Posterior vena cava (tissue), 2 donors: ENCODE measurements at places on chromosomes 1 and 21. TPM values are rescaled to one million over a fixed set of nuclear protein-coding genes. Genes with fewer than 3 reads are reported as not detected.
A peak's percentile ranks its signal among the peaks of the same experiment; 100 is the strongest.

- DNase-seq, result no peak
Observed at GRCh38 chr1:94501935-94502334, 39.6 kb downstream of the F3 start.

DNA sequence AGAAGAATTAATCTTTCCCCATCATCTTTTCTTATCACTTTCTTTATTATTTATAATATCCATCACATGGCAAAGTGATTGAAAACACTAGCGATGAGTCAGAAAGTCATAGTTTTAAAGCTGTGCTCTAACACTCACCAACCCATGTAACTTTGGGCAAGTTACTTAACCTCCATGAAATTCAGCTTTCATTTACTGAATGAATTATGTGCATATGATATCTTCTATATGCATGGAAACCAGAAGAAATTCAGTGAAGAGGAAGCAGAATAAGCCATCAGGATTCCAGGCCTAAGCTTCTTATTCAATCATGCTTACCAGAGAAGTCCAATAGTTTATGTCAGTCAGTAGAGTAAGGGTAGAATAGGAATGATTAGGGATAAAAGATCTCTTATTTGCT lies 300.1 kb downstream of the AGBL4 start:
- DNase-seq, result no peak

- no peak for DNase-seq
Observed at GRCh38 chr1:27130798-27131197, 24.1 kb downstream of the SLC9A1 start.

OR2AK2 gene
- not detected for total RNA-seq

GRHL3 gene
- 0.19 TPM for total RNA-seq

DNA sequence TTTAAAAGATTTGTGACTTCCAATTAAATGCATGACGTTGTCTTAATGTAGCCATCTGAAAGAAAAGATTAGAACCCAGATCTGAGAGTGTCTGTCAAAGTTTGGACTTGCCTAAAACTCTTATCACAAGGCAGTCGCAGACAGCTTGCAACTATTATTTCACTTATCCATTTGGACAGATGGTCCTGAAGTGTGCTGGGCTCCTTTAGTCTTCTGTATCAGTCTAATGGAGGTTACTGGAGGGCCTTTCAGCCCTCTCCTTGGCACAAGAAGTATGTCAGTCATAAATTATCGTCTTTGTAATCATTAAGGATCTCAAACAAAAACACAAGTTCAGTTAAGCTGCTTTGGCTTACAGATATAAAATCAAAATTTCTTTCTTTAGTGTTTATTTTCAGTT lies 15.5 kb downstream of the PROX1 start:
- DNase-seq, result no peak

GRCh38 chr1:184118046-184118445 lies 66.5 kb downstream of the TSEN15 start:
- DNase-seq, result no peak

OR2G6 gene
- total RNA-seq, result not detected

- DNase-seq, result no peak
Observed at GRCh38 chr21:22981819-22982218, 1983.6 kb downstream of the NCAM2 start.

DIO1 gene
- not detected for total RNA-seq

- no peak for DNase-seq
Observed at GRCh38 chr1:21510885-21511578, 1.8 kb downstream of the ALPL start.

DNA sequence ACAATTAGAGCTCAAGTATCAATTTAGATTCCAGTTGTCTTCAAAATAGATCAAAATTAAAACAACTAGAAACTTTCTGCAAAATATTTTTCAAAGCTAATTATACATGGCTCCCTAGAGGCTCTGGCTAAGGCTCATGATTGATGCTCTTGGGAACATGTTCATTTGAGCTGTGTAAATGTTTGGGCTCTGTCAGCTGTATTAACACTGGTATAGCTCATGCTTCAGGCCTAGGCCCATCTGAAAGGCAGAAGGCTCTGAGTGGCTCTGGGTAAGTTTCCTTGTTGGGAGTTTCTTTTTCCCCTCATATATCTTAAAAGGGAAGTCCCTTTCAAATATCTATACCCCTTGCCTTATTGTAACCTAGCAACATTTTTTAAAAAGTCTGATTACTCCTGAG lies 81.3 kb downstream of the UROD start:
- DNase-seq, result no peak

DNA sequence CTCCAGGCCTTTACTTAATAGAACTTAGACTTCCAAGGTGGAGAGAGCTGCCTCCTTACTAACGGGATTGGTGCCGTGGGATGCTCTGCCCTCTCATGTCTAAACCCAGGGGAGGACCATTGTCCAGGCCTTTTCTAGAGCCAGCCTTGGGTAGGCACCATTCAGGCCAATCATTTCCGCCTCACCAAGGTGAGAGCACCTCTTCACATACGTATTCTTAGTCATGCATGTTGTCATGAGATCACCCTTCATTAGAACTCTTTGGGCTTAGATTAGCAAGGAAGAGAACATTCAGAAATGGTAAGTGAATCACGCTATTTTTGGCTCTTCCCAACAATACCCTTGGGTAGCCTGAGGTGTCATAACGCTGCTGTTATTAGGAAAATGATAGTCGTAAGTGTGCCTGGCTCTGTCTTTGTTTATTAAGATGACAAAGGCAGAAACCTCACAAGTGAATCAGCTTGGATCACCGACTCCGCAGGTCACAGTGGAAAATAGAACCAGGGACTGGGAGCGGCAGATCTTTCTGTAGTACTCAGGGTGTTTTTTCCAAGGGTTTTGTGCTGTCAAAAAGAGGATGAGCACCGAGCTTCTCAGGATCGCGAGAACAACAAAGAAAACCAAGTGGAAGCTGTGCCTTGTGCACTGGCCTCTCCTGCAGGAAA lies 55.0 kb downstream of the HUNK start:
- no peak for DNase-seq

DNA sequence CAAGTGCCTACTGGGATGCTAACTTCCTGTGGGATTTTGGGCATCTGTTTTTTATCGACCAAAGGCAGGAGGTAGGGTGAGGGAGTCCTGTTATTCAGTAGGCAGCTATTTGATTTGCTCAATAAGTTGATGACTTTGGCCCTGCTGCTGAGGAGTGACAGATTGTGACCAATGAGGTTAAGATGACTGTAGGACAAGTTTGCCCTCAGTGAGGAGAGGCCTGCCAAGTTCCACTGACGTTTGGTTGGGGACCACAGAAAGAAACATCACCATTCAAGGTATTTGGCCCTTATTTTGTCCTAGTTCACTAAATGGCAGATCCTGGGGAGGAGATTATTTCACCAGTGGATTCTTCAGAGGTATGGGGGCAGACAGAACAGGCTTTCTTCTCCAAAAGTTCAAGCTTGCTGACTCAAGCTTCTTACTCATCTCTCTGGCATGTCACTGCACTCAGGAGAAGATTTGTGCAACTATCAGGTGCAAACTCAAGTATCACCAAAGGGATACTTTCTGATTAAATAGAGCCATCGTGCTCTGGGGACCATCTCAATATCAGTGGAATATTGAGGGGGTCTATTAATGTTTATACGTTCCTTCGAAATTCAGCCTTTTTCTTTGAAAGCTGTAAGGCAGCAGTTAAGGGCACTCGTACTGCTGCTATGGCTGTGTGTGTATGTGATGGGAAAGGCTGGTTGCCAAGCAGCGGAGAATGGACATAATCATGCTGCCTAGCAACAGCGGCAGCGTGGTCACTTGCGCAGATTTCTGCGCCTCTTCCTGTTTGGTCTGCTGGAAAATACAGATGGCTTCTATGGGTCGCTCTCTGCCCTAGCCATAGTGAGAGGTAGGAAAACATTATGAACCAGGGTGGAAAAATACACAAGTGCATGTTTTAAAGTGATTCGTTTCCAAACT lies 78.7 kb downstream of the PBX1 start:
- no peak for DNase-seq

DNA sequence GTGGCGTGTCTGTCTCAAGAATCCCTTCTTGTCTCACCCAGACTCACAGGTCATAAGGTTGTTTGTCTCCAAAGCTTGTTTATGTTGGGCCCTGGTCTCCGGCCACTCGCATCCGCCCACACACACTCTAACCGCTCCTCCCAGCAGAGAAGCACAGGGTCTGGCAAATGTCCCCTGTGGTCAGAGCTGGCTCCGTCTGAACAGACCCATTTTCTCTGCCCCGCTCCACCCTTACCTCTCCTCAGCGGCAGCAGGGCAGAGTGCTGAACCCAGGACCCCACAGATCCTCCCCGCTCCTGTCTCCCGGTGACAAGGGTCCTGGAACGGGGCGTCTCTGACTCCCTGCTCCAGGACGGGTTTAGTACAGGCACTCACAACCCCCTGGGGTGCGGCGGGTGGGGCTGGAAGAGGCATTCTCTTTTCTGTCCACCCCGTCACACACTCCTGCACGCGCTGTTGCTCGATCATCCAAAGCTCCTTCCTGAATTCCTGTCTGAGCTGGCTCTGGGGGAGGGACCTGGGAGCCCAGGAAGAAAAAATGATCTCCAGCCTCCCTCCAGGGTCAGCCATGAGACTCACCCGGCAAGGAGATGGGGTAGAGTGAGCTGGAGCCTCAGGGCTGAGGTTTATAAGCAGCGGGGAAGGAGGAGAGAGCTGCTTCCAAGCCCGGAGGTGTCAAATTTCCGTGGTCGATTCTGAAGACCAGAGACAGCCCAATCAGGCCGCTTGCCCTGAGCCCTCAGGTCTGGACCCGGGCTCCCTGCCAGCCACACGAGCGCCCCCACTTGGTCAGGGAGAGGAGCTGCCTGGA lies at the start of gene S100A13:
S100A13 (minus strand) TSS at position 602 of the 811 bp plus-strand sequence. CDS start 1,033 bp downstream, outside the sequence.
- peak; percentile 92 for DNase-seq

GRCh38 chr21:31713973-31714740 lies 17.8 kb downstream of the SCAF4 start:
- no peak for DNase-seq

GRCh38 chr1:222283147-222283768 lies 264.6 kb downstream of the HHIPL2 start:
- DNase-seq, result no peak

GRCh38 chr1:192476802-192477298 lies 98.7 kb upstream of the RGS1 start:
- no peak for DNase-seq

EPHB2 gene
- 17.4 TPM for total RNA-seq

DNA sequence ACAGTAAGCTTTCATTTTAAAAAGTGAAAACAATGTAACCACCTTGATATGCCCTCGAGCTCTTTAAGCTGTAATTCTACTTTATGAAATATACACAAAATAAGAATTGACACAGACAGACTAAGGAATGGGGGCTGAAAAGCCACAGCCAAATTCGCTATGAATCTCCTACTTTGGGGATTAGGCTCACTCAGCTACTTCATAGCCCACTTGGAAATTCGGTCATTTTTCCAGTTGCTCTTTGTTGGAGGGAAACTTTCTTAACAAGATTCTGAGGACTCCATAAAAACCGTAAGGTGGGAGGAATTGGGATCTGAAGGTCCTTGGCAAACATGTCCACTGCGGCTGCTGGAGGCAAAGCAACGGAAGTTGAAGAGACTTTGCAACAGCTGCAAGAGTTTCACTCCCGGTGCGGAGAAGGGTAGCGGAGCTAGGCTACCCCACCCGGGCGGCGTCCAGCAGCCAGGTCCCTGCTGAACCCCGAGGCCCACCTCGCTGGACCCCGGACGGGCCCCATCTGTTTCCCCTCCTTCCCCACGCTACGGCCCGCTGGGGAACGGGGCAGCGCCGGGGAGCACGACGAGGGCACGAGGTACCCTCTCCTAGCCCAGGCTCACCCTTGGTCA lies 634 bp downstream of the MYCBP start:
- no peak for DNase-seq

DNA sequence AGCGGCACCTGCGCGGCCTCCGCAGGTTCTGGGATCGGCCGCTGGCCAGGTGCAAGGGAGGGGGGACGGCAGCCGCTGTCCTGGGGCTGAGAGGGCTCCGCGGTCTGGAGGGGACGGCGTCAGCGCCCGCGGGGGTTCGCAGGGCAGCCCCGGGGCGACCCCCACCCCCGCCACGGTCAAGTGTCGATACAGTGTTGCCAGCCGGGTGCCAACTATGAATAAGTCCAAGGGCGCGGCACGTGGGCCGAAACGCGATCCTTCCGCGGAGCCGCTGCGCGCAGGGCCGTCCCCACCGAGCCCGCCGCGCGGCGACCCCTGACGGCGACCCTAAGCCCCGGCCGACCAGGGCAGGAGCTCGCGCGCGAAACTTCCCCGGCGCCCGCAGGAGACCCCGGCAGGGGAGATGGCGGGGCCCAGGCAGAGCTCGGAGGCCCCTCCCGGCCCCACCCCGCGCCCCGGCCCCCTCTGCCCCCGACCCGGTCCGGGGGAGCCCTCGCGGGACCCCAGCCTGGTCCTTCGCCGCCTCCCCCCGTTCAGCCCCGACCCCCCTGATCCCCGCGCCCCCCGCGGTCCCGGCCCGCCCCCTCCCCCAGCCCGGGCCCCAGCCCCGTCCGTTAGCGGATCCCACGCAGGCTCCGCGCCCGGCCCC lies 586 bp upstream of the AGPAT3 start:
- DNase-seq, result peak; percentile 80

DNA sequence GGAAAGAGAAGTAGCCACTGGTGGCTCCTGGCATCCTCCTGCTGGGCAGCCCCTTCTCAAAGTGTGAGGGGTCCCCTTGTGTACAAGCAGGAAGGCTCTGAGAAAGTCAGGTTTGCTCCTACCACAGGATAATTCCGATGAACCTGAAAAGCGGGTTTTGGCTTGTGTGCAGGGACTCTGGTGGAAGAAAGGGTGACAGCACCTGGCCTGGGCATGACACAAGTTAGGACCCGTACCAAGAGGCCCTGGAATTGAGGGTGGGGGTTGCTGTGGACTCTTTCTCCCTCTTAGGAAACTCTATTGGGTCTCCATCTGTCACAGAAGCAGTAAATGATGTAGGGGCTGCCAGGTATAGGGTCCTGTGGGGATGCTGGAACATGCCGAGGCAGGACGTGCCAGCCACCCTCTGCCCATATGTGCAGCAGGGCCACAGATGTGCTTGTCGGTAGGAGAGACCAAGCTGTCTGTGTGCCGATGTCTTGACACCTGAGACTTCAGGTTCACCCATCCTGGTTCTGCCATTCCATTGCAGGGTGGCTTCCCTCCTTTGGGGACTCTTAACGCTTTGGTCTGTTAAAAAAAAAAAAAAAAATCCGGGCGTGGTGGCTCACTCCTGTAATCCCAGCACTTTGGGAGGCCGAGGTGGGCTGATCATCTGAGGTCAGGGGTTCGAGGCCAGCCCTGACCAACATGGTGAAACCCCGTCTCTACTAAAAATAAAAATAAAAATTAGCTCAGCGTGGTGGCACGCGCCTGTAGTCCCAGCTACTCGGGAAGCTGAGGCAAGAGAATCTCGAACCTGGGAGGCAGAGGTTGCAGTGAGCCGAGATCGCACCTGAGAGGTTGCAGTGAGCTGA lies 9.8 kb downstream of the C1orf35 start:
- peak; percentile 45 for DNase-seq

DNA sequence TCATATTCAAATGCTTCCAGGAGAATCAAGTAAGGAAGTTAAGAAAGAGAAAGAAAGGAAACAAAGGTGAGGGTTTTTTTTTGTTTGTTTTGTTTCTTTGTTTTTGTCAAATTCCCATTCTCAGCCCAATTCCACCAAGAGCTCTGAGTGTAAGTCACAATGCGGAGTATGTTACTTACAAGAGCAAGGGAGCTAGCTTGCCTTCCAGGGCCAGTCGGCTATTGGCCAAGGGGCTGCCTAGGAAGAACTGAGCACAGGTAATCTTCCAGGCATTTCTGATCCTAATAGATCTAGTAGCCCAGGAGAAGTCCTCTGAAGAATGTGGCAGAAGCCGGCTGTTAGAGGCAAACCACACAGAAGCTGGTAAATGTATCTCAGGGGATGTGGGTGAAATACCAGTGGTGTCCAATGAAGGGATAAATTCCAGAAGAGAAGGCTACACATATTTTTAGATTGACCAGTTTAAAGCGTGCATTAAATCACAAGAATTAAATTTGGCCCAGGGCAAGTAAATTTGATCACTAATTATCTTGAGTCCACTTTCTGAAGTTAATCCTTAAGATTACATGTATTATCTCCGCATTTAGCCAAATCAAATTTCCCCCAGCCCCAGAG lies 239.6 kb upstream of the ADAMTS5 start:
- DNase-seq, result no peak

MFN2 gene
- total RNA-seq, result 94.8 TPM
